ENCODE measurements at places on chromosomes 2 and 18. TPM values are rescaled to one million over a fixed set of nuclear protein-coding genes. Genes with fewer than 3 reads are reported as not detected.
A peak's percentile ranks its signal among the peaks of the same experiment; 100 is the strongest.

GRCh38 chr2:207750345-207750744 lies 19.4 kb downstream of the FZD5 start:
- DNase-seq: no peak
- no peaks in the 10 kb centered on the region for H3K27me3 ChIP-seq
- no peak overlapping the region for H3K27ac ChIP-seq
- H3K36me3 ChIP-seq: peaks cover 4% of the 10 kb centered on the region
- no peaks in the 10 kb centered on the region for H3K4me1 ChIP-seq
- no peak overlapping the region for H3K4me3 ChIP-seq

GRCh38 chr2:217186668-217187159 lies 326.9 kb upstream of the TNP1 start:
- H3K27ac ChIP-seq: no peak overlapping the region
- H3K36me3 ChIP-seq: no peaks in the 10 kb centered on the region
- no peak overlapping the region for H3K4me3 ChIP-seq
- H3K27me3 ChIP-seq: no peaks in the 10 kb centered on the region
- peak; percentile 6 for DNase-seq
- no peaks in the 10 kb centered on the region for H3K4me1 ChIP-seq

GRCh38 chr2:226124548-226125011 lies 675.0 kb downstream of the IRS1 start:
- H3K27me3 ChIP-seq: no peaks in the 10 kb centered on the region
- no peaks in the 10 kb centered on the region for H3K36me3 ChIP-seq
- H3K27ac ChIP-seq: no peak overlapping the region
- H3K4me3 ChIP-seq: no peak overlapping the region

GRCh38 chr2:19989342-19989666 lies 601 bp downstream of the WDR35 start:
- no peaks in the 10 kb centered on the region for H3K36me3 ChIP-seq
- no peak for DNase-seq
- H3K4me3 ChIP-seq: peak overlapping the region; percentile 76
- no peaks in the 10 kb centered on the region for H3K27me3 ChIP-seq
- peaks cover 6% of the 10 kb centered on the region for H3K4me1 ChIP-seq

Gene ONECUT2
- total RNA-seq: 0.15 TPM

Gene PMAIP1
- total RNA-seq: 1.6 TPM

DNA sequence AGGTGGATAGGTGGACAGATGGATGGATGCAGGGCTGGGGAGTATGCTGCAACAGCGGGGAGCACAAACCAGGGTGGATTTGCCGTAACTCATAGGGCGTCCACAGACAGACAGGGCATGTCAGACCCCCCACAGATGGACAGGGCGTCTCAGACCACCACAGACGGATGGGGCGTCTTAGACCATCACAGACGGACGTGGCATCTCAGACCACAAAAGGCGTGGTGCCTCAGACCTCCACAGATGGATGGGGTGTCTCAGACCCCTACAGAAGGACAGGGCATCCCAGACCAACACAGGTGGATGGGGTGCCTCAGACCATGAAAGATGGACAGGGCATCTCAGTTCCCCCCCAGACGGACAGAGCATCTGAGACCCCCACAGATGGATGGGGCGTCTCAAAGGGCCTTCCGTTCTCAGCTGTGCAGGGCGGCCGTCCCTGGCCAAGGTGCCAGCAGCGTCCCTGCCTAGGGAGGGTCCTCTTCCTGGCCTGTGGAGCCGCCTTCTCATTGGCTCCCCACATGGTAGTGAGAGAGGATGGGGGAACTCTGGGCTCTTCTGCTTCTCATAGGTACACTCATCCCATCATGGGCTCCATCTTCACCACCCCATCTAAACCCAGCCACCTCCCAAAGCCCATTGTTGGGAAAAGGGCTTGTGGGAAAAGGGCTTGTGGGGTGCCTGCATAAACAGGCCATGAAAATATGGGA lies 2.1 kb downstream of the ANKMY1 start:
- no peaks in the 10 kb centered on the region for H3K27me3 ChIP-seq
- peaks cover 28% of the 10 kb centered on the region for H3K4me1 ChIP-seq
- no peak overlapping the region for H3K4me3 ChIP-seq

GRCh38 chr2:197073701-197074433 lies 147.4 kb upstream of the PGAP1 start:
- H3K36me3 ChIP-seq: no peaks in the 10 kb centered on the region
- DNase-seq: peak; percentile 20
- no peak overlapping the region for H3K27ac ChIP-seq
- no peaks in the 10 kb centered on the region for H3K4me1 ChIP-seq

Gene UGT1A10
- total RNA-seq: not detected
